ENCODE measurements at places on chromosomes 11 and 22.

DNA sequence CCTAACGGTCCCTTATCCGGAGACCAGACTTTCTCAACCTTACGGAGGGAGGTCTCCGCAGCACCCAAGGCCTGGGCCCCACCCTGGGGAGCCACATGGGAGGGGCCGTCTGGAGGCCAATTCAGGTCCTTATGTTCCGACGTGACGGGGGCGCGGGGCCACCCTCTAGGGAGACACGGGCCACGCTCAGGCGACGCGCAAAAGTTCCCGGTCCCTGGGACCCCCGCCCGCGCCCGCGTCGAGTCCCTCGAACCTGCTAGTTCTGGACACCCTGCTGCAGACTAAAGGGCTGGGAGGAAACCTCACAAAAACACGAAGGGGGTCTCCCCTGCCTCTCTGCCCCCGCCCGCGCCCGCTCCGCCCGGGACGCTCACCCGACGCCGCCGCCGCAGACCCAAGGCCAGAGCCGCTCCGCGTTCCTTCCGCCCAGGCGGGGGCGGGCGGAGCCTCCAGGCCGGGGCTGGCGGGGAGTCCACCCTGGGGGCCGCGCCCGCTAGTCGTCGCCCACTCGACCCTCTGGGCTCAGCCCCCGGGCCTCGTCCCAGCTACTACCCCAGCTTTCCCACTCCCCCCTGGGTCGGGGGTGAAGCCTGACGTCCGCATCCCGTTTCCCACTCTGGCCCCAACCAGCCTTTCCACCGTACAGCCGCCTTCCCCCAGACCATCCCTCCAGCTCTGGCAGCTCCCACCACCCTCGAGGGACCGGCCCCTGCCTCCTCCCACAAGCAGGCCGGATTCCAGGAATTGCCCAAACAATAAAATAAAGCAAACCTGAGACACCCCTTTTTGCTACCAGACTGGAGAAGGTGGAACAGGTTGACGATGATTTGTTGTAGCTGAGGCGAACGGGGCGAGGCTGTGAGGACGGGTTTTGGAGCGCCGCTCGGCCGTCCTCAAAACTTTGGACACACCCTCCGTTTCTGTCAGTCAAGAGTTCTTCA lies 2.7 kb downstream of the RNH1 start:
- DNase-seq: no peak

GRCh38 chr11:118198370-118198769 lies 21.9 kb upstream of the SCN2B start:
- DNase-seq: peak; percentile 48

DNA sequence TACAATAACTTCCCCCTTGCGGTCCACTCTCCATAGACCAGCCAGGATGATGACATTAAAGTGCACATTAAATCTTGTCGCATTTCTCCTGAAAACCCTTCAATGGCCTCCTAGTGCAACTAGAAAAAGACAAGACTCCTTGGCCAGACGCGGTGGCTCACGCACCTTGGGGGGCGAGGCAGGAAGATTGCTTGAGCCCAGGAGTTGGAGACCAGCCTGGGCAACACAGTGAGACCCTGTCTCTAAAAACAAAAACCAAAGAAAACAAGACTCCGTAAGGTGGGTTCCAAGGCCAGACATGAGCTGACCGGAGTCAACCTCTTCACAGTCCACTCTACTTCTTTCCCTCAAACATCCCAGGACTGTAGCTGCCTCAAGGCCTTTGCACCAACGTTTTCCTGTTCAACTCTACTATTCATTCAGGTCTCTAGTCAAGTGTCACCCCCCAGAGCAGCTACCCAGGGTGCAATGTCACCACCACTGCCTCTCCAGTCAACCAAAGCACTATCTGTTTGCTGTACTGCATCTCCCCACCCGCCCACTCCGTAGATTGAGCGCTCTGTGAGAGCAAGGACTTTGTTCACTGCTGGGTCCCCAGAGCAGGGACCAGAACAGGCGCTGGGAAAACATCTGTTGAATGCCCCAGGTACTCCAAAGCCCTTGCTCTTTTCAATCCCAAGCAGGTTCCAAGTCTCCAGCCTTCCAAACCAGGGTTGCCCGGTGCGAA lies 739 bp downstream of the ZMAT5 start:
- no peak for DNase-seq

DNA sequence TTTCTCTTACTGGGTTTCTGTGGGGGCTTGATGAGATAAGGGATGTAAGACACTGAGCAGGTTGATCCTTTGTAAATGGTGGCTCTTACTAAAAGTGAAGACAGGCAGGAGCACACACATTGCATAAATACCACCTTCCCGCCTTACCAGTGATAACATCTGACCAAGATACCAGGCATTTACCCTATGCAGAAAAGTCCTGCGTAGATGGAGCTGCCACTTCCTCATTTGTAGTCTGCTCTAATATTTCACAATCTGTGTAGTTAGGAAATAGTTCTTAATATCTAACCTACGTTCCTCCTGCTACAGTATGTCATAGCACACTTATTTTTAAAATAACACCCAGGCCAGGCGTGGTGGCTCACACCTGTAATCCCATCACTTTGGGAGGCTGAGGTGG lies 23.9 kb upstream of the SWAP70 start:
- no peak for DNase-seq

GRCh38 chr22:19691007-19691720 lies 23.1 kb upstream of the SEPTIN5 start:
- no peak for DNase-seq

- no peak for DNase-seq
Observed at GRCh38 chr11:34323601-34324000, 34.2 kb downstream of the ABTB2 start.

GRCh38 chr11:87295237-87295636 lies 257.5 kb downstream of the TMEM135 start:
- no peak for DNase-seq
